ENCODE measurements at places on chromosomes 4 and X. TPM values are rescaled to one million over a fixed set of nuclear protein-coding genes. Genes with fewer than 3 reads are reported as not detected.

Gene P2RY8
- not detected for total RNA-seq

Gene USP17L19
- total RNA-seq, result not detected

Gene GC
- not detected for total RNA-seq

Gene OTUD6A
- total RNA-seq, result not detected

Gene FAM184B
- total RNA-seq, result not detected

Gene MAGEC2
- total RNA-seq, result 0.09 TPM

Gene TBC1D8B
- total RNA-seq, result 17.3 TPM

Gene TMEM154
- total RNA-seq, result 5.5 TPM

Gene ODAPH
- total RNA-seq, result not detected

Gene TMEM255A
- total RNA-seq, result not detected

Gene ADH6
- total RNA-seq, result 0.36 TPM
